ENCODE measurements at places on chromosomes 4 and X. TPM values are rescaled to one million over a fixed set of nuclear protein-coding genes. Genes with fewer than 3 reads are reported as not detected.

USP26 gene
- total RNA-seq, result not detected

FRMD7 gene
- not detected for total RNA-seq

CRMP1 gene
- 3.5 TPM for total RNA-seq

MMRN1 gene
- total RNA-seq, result 56.4 TPM

NSDHL gene
- 8.3 TPM for total RNA-seq

SPACA5 gene
- total RNA-seq, result not detected

LRIT3 gene
- total RNA-seq, result 0.41 TPM

TEX13C gene
- not detected for total RNA-seq

ZNF732 gene
- total RNA-seq, result not detected

SCLT1 gene
- 9.9 TPM for total RNA-seq

FATE1 gene
- total RNA-seq, result not detected

RPA4 gene
- total RNA-seq, result 2.8 TPM

CXCL11 gene
- not detected for total RNA-seq

MAGEA9B gene
- total RNA-seq, result not detected

NDUFB11 gene
- total RNA-seq, result 73.4 TPM

TCEANC gene
- total RNA-seq, result 8.7 TPM

MEPE gene
- total RNA-seq, result not detected

NHSL2 gene
- 10.3 TPM for total RNA-seq

GAB1 gene
- total RNA-seq, result 65.6 TPM

MAGEA3 gene
- not detected for total RNA-seq

ARMCX1 gene
- total RNA-seq, result 58.2 TPM

HTT gene
- 17.0 TPM for total RNA-seq

ADH7 gene
- total RNA-seq, result not detected

FGB gene
- total RNA-seq, result not detected

KLHL4 gene
- total RNA-seq, result 0.81 TPM

GLOD5 gene
- not detected for total RNA-seq

GJB1 gene
- not detected for total RNA-seq

C4orf50 gene
- 0.16 TPM for total RNA-seq

FABP2 gene
- not detected for total RNA-seq

CDX4 gene
- not detected for total RNA-seq

SOX3 gene
- not detected for total RNA-seq

Measured in sigmoid colon (tissue), 7 donors.